BE2C (cell line): ENCODE measurements at places on chromosomes 6 and 20.

GRCh38 chr6:36389353-36389752 lies 1.9 kb upstream of the ETV7 start:
- no peak for DNase-seq

- no peak for DNase-seq
These were observed 356.9 kb downstream of the ARHGAP18 start for GRCh38 chr6:129353067-129353466.

GRCh38 chr6:163985710-163986109 lies 571.2 kb downstream of the QKI start:
- DNase-seq, result no peak

GRCh38 chr6:147961481-147962141 lies 381.0 kb upstream of the SASH1 start:
- DNase-seq, result no peak

GRCh38 chr20:4656491-4656890 lies 65.2 kb upstream of the PRND start:
- DNase-seq, result no peak

DNA sequence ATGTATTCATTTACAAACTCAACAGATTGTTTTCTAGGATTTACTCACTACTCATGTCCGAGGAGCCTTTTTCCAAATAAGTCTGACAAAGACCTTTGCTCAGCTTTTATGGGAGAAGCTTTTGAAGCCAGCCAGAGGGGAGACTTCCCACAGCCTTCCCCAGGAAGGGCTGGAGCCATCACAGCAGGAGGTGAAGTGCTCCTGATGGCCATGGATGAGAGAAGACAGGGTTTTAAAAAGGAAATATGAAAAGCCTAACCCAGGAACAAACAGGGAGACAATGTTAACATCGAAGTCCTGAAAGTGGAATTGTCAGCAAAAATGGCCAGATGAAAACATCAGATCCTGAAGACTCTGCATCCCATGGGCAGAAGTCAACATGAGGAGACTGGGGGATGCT lies 11.6 kb upstream of the TAGAP start:
- no peak for DNase-seq

DNA sequence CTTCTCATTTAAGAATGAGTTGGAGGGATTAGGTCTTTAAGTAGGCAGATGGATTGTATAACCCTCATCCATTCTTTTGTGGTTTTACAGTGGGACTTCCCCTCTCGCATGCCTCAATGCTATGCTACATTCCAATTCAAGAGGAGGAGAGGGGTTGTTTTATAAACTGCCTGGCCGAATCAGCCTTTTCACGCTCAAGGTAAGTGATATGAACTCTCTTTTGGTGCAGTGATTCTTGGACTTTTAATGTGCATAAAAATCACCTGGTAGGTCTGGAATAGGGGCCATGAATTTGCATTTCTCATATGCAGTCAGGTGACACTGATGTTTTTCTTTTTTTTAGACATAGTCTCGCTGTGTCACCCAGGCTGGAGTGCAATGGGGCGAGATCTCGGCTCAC lies 10.8 kb downstream of the ASXL1 start:
- DNase-seq, result no peak

DNA sequence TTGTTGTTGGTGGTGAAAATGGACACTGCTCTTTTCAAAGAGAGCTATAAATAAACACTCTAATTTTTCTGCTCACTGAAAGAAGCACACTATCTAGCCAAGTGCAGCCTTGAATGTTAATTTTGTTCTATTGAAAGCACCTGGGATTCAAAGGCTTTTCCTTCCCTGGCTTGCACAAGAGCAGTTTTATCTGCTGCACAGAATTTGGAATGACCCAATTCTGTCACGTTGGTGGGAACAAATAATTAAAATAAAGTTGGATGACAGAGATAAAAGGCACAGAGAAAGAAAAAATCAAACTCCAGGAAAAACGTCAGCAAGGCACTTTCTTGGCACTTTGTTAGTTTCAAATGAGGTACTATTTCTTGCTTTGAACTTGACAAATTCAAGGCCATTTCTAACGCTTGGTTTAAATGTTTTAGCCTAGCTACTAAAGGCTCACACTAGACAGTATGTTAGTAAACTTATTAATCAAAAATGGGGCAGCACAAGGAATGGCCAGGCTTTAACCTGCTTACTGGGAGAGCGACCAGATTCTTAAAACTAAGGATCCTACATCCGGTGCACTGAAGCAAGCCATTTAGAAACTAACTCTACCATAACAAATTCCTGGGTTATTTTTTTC lies 145.5 kb upstream of the ARG1 start:
- no peak for DNase-seq

GRCh38 chr6:111843347-111844147 lies 29.7 kb downstream of the FYN start:
- no peak for DNase-seq

GRCh38 chr6:81606965-81607381 lies 145.5 kb downstream of the TENT5A start:
- no peak for DNase-seq

DNA sequence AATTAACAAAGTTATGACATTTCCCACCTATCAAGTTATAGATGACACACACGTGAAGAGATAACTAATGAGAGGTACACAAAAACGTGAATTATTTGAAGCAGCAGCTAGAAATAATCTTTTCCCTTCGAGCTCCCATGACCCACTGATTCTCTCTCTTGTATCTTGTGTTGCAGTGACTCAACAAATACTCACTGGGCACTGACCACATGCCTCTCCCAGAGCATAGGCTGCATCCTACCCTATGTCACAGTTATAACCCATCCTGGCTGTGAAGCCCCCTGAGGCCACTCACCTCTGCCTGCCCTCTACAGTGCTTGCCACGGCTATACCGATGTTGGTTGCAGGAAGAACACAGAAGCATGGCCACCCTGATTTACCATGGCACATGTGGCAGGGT lies 91.8 kb downstream of the INSM1 start:
- no peak for DNase-seq

GRCh38 chr6:130140084-130140483 lies 82.7 kb downstream of the SAMD3 start:
- no peak for DNase-seq

DNA sequence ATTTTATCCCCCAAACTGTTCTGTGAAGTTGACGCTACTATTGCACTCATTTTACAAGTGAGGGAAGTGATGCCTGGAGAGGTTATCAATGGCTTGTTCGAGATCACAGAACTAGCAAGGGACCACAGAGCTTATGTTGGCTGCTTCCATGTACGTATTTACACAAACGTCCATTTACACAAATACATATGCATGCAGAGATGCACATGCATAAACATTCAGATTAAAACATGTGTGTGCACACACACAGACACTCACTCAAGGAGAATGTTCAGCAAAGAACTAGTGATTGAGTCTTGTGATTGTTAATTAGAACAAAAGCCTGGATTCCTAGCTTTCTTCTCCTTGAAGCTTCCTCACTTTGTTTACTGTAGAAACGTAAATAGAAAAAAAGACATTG lies 321.5 kb upstream of the CHD6 start:
- DNase-seq, result no peak

DNA sequence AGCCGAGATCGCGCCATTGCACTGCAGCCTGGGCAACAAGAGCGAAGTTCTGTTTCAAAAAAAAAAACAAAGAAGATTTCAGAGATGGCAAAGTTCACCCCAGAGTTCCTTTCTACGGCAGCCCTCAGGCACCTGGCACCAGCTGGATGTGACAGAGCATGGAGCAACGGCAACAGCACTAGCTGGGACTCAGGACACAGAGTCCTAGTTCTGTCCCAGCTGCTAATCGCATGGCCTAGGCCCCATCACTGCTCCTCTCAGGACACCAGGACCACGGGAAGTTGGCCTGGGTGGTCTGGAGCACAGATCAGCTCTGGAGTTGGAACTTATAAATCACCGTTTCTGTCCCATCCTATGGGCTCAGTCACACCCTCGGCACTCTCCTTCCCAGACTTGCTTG lies 1.1 kb downstream of the PGC start:
- no peak for DNase-seq

GRCh38 chr6:161389756-161390155 lies 115.9 kb upstream of the AGPAT4 start:
- no peak for DNase-seq

DNA sequence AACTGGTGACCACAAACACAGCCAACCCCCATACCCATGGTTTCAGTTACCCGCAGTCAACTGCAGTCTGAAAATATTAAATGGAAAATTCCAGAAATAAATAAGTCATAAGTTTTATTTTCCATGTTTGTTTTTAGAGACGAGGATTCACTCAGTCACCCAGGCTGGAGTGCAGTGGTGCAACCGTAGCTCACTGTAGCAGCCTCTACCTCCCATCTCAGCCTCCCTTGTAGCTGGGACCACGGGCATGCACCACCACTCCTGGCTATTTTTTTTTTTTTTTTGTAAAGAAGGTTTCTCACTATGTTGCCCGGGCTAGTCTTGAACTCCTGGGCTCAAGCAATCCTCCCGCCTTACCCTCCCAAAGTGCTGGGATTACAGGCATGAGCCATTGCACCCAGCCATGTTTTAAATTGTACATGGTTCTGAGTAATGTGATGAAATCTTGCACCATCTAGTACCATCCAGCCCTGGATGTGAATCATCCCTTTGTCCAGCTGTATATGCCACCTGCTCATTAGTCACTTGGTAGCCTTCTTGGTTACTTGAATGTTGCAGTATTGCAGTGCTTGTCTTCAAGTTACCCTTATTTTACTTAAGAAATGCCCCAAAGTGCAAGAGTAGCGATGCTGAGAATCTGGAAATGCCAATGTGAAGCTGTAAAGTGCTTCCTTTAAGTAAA lies 14.5 kb downstream of the CSNK2A1 start:
- no peak for DNase-seq

- DNase-seq, result no peak
These were observed 53.9 kb downstream of the PREX1 start for GRCh38 chr20:48773837-48774418.

GRCh38 chr20:23602241-23602640 lies 3.5 kb downstream of the CST9 start:
- DNase-seq, result no peak

DNA sequence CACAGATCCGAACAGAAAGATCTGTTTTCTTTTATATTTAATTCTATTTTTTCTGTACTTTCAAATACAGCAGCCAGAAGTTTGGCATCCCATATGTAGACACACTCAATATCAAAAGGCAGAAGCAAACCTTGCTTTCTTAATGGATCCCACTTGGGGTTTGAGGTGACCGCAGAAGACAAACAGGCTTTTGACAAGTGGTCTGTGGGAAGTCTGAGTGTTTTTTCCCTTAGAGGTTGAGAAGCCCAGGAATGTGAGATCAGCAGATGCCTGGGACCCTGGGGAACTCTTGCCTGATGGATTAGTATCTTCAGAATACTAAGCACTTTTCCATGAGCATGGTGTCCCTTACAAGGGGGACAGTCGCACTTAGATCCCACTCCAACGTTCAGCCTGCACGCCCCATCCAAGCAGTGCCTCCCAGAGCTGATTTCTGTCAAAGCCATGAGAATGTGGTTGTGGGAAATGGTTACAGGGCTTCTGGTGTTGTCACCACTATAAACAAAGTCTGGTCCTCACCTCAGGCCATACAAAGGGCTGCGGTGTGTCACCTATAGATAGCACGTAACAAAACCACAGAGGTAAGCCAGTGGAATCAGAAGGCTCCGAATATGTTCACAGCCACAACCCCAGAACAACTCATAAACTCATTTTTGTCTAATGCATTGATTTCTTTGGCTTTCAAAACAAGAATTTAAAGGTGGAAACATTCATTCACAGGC lies 12.7 kb downstream of the IL17F start:
- DNase-seq, result no peak

DNA sequence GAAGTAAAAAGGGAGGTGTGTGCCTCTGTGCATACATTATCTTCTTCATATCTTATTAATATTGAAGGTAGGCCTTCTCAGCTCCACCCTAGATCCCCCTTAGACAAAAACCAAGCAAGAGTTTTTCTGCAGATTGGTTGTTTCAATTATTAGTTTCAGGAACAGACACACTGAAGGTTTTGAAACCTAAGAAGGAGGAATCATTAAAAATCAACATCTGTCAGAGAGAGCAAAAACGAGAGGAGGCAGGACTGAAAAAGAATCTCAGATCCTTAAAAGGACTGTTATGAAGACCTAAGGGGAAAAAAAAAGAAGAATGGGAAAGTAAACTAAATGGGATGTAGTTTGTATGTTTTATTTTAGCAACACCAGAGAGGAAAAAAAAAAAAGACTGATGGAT lies 560.8 kb upstream of the JAG1 start:
- DNase-seq, result no peak

- no peak for DNase-seq
These were observed 173.4 kb downstream of the SLC16A10 start for GRCh38 chr6:111260570-111261298.

- DNase-seq, result no peak
These were observed 119.5 kb downstream of the MYB start for GRCh38 chr6:135300576-135300975.

- no peak for DNase-seq
These were observed 33.2 kb upstream of the IGF2R start for GRCh38 chr6:159935633-159936032.

GRCh38 chr6:169415179-169415578 lies 161.5 kb upstream of the THBS2 start:
- DNase-seq, result no peak

DNA sequence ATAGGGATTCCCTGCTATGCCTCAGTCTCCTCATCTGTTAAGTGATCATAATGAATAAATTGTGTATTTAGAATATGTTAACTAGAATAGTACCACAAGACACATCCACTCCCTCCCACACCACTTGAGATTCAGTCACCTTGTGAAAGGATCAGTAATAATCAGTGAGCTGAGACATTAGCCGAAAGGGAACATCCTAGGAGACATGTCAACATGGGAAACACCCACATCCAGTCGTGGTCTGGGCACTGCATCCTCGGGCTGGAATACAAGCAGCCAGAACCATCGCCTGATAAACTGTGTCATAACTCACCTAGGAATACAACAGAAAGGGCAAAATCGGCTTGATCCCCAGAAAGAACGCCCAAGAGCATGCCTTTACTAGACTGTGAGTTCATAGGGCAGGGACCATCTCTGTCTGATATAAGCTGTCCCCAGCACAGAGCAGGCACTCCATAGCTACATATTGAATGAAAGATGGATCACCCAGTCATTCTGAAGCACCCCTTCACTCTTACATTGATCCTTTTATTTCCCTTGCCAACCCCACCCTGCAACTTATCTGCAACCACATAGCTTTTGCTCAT lies 23.9 kb downstream of the RIPOR2 start:
- DNase-seq, result no peak

DNA sequence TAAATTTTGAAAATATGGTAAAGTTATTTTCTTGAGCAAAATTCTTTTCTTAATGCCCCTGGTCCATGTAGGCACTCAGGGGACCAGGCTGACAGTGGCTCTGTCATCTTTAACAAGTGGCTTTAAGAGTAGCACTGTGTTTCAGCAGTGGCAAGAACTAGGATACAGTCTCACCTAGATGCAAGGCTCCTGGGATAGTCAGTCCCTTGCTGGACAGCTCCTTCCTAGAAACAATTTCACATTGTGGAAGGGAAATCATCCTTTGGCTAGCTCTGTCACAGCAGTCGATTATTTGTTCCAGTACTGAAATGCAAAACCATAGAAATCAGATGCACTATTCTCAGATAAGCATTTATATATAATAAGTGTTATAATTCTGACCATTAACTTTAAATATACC lies 175.4 kb upstream of the KCNQ5 start:
- no peak for DNase-seq

- DNase-seq, result no peak
These were observed 19.5 kb upstream of the FAM8A1 start for GRCh38 chr6:17580518-17581048.

- no peak for DNase-seq
These were observed 23.8 kb downstream of the DCBLD1 start for GRCh38 chr6:117506180-117506835.

- no peak for DNase-seq
These were observed 379.5 kb upstream of the POU3F2 start for GRCh38 chr6:98454809-98455322.
